Activated CD8-positive, alpha-beta memory T cell treated with anti-CD3 and anti-CD28 coated beads, Interleukin-2, amount 10 ng/mL, durations not matched to agents 7 days and 5 days (primary cell): ENCODE measurements at places on chromosomes 6 and 20. TPM values are rescaled to one million over a fixed set of nuclear protein-coding genes. Genes with fewer than 3 reads are reported as not detected.

CST9 gene
- total RNA-seq: not detected

CRISP3 gene
- not detected for total RNA-seq

GPX5 gene
- total RNA-seq: not detected

KIF13A gene
- 0.05 TPM for total RNA-seq

VEGFA gene
- total RNA-seq: 27.8 TPM

C6orf58 gene
- not detected for total RNA-seq

SMPDL3A gene
- total RNA-seq: 0.52 TPM

- peak; percentile 74 for DNase-seq
- peaks cover 12% of the 10 kb centered on the region for H3K36me3 ChIP-seq
- H3K27me3 ChIP-seq: no peaks in the 10 kb centered on the region
- peaks cover 56% of the 10 kb centered on the region for H3K4me1 ChIP-seq
- H3K27ac ChIP-seq: peak overlapping the region; percentile 82
Measured at GRCh38 chr6:125791151-125791819, 525 bp downstream of the NCOA7 start.

- no peaks in the 10 kb centered on the region for H3K27me3 ChIP-seq
- DNase-seq: no peak
- H3K36me3 ChIP-seq: peaks cover 9% of the 10 kb centered on the region
- H3K4me1 ChIP-seq: no peaks in the 10 kb centered on the region
Measured at GRCh38 chr20:32918751-32919150, 60.0 kb downstream of the EFCAB8 start.

DNA sequence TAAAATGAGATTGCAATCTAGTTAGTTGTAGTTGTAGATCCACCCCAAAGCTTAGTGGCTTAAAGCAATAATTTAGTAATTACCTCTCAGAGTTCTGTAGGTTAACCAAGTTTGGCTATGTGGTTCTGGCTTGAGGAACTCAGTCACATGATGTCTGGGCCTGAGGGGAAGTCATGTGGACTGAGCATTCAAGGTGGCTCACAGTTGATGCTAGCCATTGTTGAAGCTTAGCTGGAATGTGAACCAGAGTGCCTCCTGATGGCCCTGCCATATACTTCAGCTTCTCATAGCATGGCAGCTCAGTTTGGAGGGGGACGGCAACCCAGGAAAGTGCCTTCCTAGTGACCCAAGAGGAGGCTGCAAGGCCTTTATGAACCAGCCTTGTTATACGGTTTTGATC, 263.2 kb upstream of the RNF217 start:
- no peaks in the 10 kb centered on the region for H3K36me3 ChIP-seq
- no peak for DNase-seq
- no peak overlapping the region for H3K27ac ChIP-seq
- H3K4me3 ChIP-seq: no peak overlapping the region

- H3K4me3 ChIP-seq: no peak overlapping the region
- H3K36me3 ChIP-seq: no peaks in the 10 kb centered on the region
- no peak for DNase-seq
- no peaks in the 10 kb centered on the region for H3K4me1 ChIP-seq
Measured at GRCh38 chr20:23200413-23200812, 114.3 kb upstream of the CD93 start.
